ENCODE measurements at places on chromosomes 1 and 21.

DNA sequence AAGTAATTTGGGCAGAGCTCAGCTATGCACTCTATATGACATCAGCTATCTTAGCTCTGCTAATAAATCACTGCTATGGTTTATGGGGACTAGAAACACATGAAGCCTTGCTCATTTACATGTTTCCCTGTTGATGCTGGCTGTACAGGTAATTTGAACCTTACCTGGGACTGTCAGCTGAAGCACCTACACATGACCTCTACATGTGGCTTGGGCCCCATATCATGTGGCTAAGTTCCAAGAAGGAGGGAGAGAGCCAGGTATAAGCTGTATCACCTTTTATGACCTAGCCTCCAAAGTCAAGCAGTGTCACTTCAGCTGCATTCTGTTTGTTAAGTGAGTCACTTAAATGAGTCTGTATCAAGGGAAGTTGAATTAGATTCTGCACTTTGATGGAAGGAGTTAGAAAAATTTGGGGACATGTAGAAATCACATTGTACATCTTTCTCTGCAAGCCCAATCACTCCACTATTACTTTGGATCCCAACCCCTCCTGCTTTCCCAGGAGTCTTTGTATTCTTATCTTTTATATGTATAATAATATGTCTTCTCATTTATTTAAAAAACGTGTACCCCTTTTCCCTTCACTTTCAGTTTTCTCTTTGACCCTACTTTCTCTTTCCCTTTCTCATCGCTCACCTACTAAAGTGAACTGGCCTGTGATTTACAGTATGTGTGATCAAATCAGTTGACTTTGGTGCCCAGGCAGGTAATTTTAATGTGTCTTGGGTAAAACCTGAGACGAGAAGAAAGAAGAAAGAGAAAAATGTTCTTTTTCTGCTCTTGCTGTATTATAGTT is 53.4 kb upstream of the PRKACB start:
- DNase-seq: no peak

DNA sequence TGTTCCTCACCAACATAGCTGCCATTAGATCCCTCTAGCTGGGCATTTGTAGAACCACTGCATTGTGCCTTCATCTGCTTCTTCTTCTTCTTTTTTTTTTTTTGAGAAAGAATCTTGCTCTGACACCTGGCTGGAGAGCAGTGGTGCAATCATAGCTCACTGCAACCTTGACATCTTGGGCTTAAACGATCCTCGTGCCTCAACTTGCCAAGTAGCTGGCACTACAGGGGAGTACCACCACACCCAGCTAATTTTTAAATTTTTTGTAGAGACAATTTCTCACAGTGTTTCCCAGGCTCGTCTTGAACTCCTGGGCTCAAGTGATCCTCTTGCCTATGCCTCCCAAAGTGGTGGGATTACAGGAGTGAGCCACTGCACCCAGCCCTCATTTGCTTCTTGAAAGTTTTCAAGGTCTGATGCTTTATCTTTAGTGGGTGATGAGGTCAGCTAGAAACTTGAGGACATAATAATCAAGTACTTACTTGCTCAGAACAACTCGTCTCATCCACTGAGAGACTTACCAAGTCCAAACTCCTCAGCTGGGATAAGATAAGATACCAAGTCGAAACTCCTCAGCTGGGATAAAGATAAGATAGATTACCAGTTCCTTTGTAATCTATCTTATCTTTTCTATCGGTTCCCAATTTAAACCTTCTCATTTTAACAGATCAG is 71.5 kb downstream of the MACF1 start:
- DNase-seq: no peak

DNA sequence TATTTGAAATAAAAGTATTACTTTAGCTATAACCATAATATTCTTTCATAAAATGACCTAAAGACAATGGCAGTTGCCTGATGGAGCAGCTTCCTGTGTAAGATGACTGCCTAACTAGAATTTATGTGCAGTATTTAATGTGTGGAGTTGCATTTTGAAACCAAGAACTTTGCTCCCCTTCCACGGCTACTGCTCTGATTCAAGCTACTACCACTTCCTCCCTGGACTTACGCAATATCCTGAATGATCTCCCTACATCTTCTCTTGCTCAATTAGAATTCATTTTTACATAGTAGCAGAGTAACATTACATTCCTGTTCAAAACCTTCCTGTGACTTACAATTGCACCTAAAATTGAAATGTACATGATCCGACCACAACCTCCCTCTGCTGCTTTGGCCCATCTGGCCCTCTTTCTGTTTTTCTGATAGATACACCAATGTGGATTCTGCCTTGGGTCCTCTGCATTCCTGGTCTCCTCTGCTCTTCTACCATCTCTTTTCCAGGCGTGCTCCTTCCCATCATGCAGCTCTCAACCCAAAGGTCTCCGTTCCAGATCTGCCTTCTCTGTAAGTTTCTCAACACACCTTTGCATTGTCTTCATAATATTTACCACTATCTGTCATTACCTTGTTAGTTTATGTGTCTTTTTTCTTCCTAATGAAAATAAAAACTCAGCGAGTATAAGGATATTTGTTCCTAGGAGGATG is 47.4 kb upstream of the USP25 start:
- peak; percentile 20 for DNase-seq

DNA sequence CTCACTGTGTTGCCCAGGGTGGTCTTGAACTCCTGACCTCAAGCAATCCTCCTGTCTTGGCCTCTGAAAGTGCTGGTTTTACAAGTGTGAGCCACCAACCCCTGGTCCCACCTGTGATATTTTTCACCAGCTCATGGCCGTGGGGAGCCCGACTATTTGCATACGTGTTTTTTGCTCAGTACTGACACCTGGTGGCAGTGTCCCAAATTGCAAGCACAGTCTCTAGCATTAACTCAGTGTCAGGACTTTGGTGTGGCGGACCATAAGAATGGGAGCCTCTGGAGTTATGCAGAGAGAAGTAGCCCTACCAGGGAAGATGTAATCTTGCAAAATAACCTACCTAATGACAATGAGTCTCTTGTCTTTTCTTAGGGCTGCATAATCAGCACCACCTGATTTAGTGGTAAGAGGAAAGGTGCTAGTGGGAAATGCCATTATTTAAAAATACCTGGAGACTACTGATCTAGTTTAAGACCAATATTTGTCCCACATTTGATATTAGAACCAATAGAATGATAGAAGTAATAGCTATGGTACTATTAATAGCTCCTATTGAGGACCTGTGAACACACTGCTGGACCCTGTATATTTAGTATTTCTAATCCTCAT is 305.4 kb downstream of the DISC1 start:
- no peak for DNase-seq

GRCh38 chr1:164950541-164950986 is 391.6 kb downstream of the PBX1 start:
- DNase-seq: no peak

GRCh38 chr1:184199036-184199435 is 147.5 kb downstream of the TSEN15 start:
- DNase-seq: no peak

DNA sequence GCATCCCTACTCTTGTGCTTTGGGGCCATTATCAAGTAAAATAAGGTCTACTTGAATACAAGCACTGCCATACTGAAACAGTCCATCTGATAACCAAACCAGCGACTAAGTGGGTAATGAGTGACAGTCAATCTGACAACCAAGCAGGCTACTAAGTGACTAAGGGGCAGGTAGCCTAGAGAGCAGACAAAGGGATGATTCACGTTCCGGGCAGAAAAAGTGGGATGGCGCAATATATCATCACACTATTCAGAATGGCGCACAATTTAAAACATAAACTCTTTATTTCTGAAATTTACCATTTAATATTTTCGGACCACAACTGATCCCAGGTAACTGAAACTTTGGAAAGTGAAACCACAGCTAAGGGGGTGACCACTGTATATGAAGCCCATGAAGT is 17.7 kb downstream of the NGF start:
- DNase-seq: no peak

DNA sequence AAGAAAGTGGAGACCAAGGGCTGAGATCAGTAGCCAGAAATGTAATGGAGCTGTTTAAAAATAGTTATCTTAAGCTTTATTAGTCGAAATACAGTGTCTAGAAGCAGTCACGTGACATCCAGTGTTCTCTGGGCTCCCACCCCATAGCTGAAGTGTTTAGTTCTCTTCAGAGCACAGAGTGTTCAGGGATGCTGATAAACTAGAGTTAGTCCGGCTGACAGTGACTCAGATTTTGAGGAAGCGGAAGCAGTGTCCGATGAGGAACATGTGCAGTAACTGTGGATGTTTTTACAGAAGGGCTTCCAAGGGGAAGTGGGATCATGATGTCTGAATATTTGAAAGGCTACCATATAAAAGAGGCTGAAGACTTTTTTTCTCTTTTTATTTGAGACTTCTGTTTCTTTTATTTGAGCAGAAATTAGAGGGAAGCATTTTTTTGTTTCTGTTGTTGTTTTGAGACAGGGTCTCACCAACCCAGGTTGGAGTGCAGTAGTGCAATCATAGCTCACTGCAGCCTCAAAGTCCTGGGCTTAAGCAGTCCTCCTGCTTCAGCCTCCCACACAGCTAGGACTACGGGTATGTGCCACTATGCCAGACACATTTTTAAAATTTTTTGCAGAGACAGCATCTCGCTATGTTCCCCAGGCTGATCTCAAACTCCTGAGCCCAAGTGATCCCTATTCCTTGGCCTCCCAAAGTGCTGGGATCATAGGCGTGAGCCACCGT is 124.2 kb downstream of the GALNT2 start:
- DNase-seq: no peak

- DNase-seq: no peak
These were observed 111.0 kb upstream of the RAB4A start for GRCh38 chr1:229159668-229160544.

GRCh38 chr1:119954476-119955422 is 58.4 kb upstream of the ADAM30 start:
- DNase-seq: no peak

GRCh38 chr1:2349806-2350205 is 41.5 kb downstream of the MORN1 start:
- no peak for DNase-seq

- DNase-seq: no peak
These were observed 46.0 kb downstream of the IARS2 start for GRCh38 chr1:220139966-220140365.

- no peak for DNase-seq
These were observed at the start of gene ESRRG for GRCh38 chr1:216723274-216723780. ESRRG (minus strand) TSS chr1:216723429; CDS start chr1:216723299, 130 bp downstream.
